ENCODE measurements at places on chromosomes 3 and 15. TPM values are rescaled to one million over a fixed set of nuclear protein-coding genes. Genes with fewer than 3 reads are reported as not detected.

FEZF2 gene
- not detected for total RNA-seq

CYP11A1 gene
- not detected for total RNA-seq

LYZL4 gene
- not detected for total RNA-seq

IL20RB gene
- 2.6 TPM for total RNA-seq

SUSD5 gene
- 11.8 TPM for total RNA-seq

MYL3 gene
- 9.6 TPM for total RNA-seq

TRIM42 gene
- total RNA-seq, result not detected

DLL4 gene
- 31.1 TPM for total RNA-seq

NCEH1 gene
- 5.8 TPM for total RNA-seq

All from uterus (tissue), 4 donors.